ENCODE measurements at places on chromosomes 3 and 15.

DNA sequence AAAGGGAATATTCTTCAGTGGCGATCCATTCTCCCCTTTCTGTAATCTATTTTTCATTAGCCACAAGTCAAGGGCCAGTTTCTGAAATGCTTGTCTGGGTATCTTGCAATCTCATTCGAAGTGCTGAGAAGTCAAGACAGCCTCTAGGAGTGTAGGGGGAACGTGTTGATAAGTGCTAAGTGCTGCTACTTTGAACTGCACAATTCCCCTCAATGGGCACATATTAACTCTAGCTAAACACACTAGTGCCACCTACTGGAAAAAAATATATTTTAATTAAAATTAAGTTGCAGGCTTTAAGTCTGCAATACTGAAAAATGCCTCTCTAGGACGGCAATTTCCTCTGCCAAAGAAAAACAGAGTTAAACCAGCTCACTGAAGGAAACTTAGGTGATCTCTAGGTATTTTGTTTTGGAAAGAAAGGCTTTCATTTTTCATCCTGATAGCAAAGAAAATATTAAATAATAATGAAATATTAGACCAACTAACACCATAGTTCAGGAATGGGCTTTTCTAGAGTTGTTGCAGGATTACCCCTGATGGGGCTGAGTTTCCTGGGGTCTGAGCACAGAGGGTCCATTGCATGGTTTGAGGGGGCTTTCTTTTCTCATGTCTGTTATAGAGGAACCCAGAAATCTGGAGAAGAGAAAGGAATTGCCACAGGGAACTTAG, 181.9 kb upstream of the KBTBD8 start:
- DNase-seq, result no peak

DNA sequence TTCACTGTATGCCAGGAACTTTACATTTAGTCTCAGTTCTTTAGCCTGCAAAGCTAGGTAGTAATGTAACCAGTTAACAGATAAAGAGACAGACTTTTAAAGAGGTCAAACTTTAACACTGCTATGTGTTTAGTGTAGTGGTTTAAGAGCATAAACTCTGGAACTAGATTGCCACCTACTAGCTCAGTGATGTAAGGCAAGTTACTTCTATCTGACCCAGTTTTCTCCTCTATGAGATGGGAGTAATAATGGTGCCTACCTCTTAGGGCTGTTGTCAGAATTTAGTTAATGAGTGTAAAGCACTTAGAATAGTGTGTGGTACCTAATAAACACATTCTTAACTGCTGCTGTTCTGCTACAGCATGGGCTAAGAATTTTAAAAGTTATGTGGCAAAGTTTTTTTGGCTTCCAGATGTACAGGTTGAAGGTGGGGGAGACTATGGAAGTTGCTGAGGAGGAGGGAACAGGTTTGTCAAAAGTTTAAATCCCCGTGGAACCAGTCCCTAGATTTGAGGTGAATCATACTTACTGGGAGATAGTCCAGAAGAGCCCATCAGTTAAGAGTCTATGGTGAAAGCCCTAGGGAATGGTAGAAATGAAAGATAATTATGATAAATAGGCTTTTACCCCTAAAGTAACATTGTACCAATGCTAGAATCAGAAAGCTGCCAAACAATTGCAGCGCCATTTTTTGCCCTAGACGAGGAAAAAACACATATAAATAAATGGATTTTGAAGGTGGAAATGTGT, 13.9 kb downstream of the TSC22D2 start:
- DNase-seq, result no peak

GRCh38 chr3:25532431-25533162, 104.5 kb downstream of the RARB start:
- no peak for DNase-seq

GRCh38 chr15:78076231-78077052, 1.1 kb downstream of the TBC1D2B start:
- DNase-seq, result no peak

DNA sequence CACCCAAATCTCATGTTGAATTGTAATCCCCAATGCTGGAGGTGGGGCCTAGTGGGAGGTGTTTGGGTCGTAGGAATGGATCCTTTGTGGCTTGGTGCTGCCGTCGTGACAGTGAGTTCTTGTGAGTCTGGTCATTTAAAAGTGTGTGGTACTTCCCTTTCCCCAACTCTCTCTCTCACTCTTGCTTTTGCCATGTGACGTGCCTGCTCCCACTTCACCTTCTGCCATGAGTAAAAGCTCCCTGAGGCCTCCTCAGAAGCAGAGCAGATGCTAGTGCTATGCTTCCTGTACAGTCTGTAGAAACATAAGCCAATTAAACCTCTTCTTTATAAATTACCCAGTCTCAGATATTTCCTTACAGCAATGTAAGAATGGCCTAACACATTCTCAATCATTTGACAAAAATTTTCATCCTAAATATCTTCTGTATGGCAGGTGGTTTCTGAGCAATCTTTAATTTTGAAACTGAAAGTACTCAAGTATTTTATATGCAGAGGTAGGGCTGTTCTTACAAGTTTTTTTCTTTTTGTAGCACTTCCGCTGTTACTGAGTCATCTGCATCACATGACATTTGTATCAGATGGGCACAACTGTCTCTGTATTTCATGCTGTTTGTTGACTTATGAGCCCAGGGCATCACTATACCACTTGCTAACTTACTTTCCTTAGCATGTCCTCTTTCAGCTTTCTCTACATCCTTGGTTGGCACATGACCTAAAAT, 8.8 kb downstream of the RPL39L start:
- DNase-seq, result no peak

DNA sequence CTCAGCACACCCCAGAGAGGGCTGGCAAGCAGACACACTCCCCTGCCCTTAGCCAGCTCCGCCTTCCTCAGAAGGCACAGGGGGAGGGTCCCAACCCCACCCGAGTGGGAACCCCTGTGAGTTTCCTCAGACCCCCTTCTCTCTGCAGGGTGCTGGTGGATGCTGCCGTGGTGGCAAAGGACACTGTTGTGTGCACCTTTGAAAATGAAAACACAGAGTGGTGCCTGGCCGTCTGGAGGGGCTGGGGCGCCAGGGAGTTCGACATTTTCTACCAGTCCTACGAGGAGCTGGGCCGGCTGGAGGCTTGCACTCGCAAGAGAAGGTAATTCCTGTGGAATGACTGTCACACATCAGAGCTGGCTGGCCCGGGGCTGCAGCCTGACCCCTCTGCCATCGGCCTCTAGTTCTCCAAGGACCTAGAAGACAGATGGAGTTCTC, 149.4 kb downstream of the LRRK1 start:
- no peak for DNase-seq

DNA sequence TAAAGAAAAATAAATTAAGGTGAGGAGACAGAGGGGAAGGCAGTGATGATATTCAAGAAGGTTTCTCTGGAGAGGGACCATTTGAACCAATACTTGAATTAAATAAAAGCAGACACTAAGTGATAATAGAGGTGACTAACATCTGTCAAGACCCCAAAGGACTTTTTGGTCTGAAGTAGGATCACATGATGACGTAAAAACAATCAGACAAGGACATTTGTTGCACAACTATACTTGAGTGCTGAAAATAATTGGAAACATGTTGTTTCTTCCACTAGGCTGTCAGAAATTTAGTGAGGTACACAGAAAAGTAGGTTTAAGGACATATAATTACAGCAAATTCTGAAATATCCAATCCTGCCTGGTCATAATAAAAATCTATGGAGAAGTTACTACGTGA, 179.5 kb downstream of the WNT5A start:
- no peak for DNase-seq

DNA sequence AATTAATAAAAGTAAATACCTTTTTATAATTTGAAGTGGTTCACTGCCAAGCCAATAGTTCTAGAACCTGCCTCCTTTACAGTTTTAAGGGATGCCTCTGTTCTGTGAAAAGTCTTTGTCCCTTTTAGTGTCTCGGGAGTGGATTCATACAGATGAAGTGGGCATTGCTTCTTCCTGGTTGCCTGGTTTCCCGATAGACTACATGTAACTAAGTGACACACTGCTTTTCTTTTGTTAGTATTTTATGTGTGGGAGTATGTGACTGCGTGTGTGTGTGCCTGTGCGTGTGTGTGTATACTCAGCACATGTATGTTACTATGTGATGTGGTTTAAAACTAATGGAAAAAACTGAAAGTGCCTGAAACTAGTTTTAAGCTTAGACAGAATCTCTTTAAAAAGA, 21.1 kb downstream of the PSMD6 start:
- DNase-seq, result no peak

DNA sequence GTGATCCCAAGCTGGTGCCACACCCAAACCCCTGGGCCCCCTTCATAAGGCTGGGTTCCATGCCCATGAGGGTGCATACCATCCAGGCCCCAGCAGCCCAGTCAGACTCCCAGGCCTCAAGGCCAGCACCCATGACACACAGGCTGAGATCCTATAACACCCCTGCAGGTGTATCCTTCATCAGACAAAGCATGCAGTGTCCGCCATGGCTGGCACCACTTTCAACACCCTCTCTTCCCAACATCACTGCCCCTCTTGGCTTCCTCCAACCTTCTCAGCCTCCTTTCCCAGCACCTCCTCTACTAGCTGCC, 3.5 kb downstream of the CCDC51 start:
- no peak for DNase-seq

DNA sequence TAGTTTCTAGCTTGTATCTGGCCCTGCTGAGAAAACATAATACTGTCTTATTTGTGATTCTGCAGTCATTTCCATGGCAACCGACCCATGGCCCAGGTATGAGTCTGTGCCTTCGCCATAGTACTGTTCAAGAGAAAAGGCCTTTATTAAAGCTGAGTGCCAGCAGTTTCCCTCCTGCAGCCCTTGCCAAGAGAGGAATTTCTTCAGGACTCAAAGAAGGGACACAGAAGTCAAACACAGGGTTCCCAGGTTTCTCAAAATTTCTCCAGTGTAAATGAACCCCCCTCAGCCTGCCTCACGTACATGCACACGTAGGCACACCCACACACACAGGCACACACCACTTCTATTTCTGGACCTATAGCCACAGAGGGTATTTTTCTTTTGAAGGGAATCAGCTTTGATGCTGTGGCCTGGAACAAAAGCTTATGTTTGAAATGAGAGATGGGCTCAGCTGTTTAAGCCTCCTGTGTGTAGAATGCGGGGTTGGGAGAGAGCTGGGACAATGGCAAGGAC, 269.2 kb downstream of the PDCD6IP start:
- no peak for DNase-seq

- no peak for DNase-seq
Observed at GRCh38 chr3:28940530-28940929, 340.3 kb upstream of the RBMS3 start.

DNA sequence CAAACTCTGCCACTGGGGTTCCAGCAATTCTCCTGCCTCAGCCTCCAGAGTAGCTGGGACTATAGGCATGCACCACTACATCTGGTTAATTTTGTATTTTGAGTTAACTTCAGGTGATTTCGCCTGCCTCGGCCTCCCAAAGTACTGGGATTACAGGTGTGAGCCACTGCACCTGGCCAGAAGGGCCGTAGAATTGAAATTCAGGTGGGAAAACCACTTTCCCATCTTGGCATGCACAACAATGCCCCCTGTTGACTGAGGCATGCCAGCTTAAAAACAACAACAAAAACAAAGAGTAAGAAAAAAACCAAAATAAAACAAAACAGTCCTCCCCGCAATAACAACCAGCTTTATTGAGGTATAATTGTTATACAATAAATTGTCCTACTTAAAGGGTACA, 32.6 kb upstream of the RAB11A start:
- no peak for DNase-seq

DNA sequence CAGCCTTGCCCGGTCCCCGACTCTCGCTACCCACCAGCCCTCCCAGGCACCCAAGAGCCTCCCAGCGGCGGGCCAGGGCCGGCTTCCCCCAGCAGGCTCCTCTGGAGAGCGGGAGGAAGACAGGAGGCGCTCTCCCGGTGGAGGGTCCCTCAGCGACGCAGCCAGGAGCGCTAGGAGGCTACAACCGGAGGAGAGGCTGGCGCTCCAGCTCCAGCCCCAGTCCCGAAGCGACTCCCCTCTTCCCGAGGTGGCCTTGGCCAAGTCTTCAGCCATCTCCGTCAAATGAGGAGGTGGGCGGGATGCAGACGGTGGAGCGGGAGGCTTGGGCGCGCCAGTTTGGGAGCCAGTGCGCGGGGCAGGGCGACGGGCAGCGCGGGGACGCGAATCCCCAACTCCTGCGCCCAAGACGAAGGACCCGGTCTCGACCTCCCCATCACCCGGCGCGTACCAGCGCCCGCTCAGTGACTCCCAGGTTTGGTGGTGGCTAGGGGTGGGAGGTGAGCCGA, 722 bp downstream of the CHRNA3 start:
- DNase-seq, result no peak

- DNase-seq, result no peak
Observed at GRCh38 chr3:25834346-25834745, 44.5 kb downstream of the OXSM start.

DNA sequence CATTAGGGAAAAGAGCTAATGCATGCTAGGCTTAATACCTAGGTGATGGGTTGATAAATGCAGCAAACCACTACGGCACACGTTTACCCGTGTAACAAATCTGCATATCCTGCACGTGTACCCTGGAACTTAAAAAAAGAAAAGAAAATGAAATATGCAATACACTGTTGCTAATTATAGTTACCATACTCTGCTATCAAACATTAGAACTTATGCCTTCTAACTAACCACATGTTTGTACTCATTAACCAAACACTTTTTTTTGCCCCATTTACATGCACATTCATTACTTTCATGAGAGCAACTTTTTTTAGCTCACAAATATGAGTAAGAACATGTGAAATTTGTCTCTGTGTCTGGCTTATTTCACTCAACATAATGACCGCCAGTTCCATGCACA, 253.1 kb downstream of the CGGBP1 start:
- no peak for DNase-seq

- no peak for DNase-seq
Observed at GRCh38 chr3:183824761-183825455, 469 bp downstream of the MAP6D1 start.

DNA sequence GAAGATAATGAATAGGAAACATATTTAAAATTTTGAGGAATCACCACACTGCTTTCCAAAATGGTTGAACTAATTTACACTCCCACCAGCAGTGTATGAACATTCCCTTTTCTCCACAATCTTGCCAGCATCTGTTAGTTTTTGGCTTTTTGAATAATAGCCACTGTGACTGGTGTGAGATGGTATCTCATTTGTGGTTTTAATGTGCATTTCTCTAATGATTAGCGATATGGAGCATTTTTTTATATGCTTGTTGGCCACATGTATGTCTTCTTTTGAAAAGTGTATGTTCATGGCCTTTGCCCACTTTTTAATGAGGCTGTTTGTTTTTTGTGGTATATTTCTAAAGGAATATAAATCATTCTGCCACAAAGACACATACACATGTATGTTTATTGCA, 166.3 kb downstream of the NECTIN3 start:
- DNase-seq, result no peak

- no peak for DNase-seq
Observed at GRCh38 chr15:77695961-77696582, 63.4 kb upstream of the LINGO1 start.

Data from stimulated activated CD8-positive, alpha-beta memory T cell treated with anti-CD3 and anti-CD28 coated beads, Interleukin-4, amount 100 ng/mL, for 1 hour (primary cell).